ENCODE measurements at places on chromosomes 12 and 14. TPM values are rescaled to one million over a fixed set of nuclear protein-coding genes. Genes with fewer than 3 reads are reported as not detected.

Gene PTPRQ
- total RNA-seq: not detected

Gene DBX2
- total RNA-seq: not detected

Gene CACNA2D4
- total RNA-seq: 7.1 TPM

Gene MYH6
- total RNA-seq: not detected

DNA sequence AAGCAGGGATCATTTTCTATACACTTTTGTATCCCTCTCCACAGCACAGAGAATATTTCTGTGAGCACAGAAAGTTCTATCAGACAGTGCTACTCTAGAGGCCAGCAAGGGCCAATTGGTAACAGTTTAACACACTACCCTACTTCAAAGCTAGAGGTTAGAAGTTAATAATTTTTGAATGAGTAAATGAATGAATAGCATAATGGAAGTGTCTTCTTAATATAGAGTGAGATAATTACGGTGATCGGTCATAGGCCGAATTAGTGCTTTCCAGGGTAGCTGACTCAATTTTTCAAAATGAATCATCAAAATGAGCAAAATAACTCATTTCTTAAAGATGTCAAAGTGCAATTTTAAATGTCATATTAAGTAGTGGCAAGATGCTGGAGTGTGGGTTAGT, 67.0 kb upstream of the CCDC198 start:
- H3K4me1 ChIP-seq: no peaks in the 10 kb centered on the region
- H3K27ac ChIP-seq: no peak overlapping the region
- no peaks in the 10 kb centered on the region for H3K36me3 ChIP-seq
- no peaks in the 10 kb centered on the region for H3K27me3 ChIP-seq

Data from CD4-positive, CD25-positive, alpha-beta regulatory T cell (primary cell).